Panc1 (cell line): ENCODE measurements at places on chromosomes 2 and 18.
A peak's percentile ranks its signal among the peaks of the same experiment; 100 is the strongest.

DNA sequence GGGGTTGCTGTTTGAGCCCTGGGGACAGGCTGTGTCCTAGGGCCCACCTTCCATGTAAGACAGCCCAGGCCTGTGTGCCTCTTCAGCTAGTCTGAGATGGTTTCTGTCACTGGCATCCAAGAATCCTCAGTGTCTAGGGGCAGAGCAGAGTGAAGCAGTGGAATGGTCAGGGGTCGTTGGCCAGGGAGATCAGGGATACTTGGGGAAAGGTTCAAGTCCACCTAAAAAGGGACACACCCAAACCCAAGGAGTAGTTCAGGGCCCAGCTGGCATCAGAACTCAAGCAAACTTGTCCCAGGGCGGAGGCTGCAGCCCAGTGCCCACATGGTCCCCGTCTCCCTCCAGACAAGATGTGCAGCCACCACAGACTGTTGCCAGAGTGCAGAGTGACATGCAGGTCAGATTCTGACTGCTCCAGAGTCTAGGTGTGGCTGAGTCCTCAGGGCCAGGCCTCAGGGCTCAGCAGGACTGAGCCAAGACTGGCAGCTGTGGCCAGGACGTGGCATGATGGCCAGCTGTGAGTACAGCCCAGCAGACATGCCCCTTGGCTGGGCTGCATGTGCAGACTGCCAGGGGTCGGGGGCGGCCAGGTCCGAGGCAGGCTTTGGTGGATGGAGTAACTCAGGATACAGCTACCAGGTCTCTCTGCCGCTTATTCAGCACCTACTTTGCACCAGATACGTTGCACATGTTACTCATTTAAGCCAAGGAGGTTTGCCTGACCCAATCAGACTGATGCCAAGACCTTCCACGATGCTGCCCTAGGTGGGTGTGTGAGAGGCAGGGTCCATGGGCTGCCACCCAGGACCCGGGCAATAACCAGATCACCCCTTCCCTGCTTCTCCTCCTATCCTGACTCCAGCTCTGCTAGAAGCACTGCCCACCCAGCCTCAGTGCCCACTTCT lies 146.6 kb downstream of the SMAD7 start:
- no peak for DNase-seq
- no peaks in the 10 kb centered on the region for H3K27me3 ChIP-seq
- no peaks in the 10 kb centered on the region for H3K4me1 ChIP-seq

- no peaks in the 10 kb centered on the region for H3K4me1 ChIP-seq
- H3K36me3 ChIP-seq: no peaks in the 10 kb centered on the region
- H3K27ac ChIP-seq: no peak overlapping the region
- H3K27me3 ChIP-seq: no peaks in the 10 kb centered on the region
These were observed 202.0 kb downstream of the SEPTIN10 start for GRCh38 chr2:109411640-109412325.

GRCh38 chr2:71930049-71930681 lies 217.5 kb downstream of the CYP26B1 start:
- DNase-seq: no peak
- no peak overlapping the region for H3K27ac ChIP-seq
- no peak overlapping the region for H3K4me3 ChIP-seq
- no peaks in the 10 kb centered on the region for H3K4me1 ChIP-seq
- no peaks in the 10 kb centered on the region for H3K36me3 ChIP-seq

GRCh38 chr2:152573168-152573567 lies 144.1 kb downstream of the PRPF40A start:
- no peak overlapping the region for H3K4me3 ChIP-seq
- H3K27ac ChIP-seq: no peak overlapping the region
- H3K36me3 ChIP-seq: no peaks in the 10 kb centered on the region
- H3K27me3 ChIP-seq: no peaks in the 10 kb centered on the region
- DNase-seq: peak; percentile 62
